ENCODE measurements at places on chromosomes 3 and 15.
A peak's percentile ranks its signal among the peaks of the same experiment; 100 is the strongest.

DNA sequence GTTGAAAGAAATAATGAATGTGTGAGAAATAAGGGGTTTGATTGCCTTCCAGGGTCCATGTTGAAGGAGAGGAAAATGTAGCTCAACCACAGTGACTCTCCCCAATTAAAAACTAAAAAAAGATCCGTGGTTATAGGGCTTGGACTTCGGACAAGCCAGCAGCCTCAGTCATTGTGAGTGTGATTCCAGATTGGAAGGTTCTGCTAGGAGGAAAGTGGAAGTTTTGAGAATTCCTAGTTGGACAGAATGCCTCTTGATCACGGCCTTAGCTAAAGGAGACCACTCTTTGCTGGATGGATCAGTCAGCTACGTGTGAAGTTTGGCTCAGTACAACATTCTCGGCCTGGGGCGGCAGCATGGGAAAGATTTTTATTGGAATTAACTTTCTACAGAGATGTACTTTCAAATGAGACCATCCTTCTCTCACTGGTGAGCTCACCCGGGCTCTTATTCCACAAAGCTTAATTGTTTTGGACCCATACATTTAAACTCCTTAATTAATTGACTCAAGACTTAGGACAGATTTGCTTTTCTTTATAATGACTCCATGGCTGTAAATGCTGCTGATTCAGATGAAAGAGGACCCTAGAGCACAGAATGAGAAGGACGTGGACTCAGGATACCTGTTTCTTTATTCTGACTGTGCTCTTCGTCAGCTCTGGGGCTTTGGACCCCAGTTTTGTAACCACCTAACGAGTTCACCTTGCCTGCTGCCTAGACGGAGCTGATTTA, 27.5 kb downstream of the FLNB start:
- no peak for DNase-seq

DNA sequence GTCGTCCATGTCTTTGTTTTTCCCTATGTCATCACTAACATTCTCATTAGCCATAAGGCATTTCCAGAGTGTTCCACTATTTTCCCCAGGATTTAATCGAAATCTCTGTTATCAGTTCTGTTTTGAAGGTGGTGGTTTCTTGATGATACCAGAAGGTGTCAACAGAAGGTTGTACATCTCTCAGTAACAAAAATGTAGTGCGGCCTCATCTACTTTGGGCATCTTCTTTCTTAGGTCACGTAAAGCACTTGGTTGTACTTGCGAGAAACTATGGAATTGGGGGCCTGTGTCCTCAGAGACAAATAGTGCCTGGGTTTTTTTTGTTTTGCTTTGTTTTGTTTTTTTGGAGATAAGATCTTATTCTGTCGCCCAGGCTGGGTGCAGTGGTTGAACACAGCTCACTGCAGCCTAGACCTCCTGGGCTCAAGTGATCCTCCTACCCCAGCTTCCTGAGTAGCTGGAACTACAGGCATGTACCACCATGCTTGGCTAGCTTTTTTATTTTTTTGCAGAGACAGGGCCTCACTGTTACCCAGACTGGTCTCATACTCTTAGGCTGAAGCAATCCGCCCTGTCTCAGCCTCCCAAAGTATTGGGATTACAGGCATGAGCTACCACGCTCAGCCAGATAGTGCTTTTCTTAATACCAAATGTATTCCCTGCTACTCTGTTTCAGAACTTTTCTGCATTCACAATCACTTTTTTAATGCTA, 61.2 kb upstream of the FURIN start:
- DNase-seq, result no peak

DNA sequence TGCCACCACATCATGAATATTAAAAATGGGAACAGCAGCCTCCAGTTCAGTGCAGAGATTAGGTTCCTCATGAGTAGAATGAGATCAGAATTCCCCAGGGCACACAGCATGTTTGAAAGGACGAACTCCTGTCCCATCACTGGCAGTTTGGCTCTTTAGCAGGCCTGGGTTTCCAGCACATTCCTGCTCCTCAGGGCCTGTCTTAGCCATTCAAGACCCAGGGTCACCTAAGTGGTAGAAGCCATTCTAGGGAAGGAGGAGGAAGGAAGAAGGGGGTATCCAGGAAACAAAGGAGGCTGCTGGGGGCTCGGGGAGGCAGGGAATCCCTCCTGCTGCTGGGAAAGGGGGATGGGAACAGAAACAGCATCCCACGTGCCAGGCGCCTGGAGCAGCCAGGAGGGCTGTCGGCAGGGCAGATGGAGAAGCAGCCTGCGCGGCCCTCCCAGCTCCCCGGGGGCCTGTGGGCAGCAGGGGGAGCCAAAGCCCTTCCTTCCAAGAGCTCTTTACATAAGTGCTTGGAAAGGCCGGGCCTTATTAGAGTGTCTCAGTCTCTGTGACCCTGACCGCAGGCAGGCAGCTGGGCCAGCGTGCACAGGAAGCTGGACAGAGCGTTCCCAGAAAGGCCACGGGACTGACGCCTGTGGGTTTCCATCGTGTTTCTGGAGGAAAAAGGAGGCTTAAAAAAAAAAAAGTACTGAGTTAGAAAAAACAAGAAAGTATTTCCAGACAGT, 24.7 kb downstream of the LOXL1 start:
- peak; percentile 51 for DNase-seq

- no peak for DNase-seq
Measured at GRCh38 chr3:5739299-5739935, 551.9 kb downstream of the EDEM1 start.

GRCh38 chr3:157423337-157423736, 13.3 kb upstream of the PTX3 start:
- DNase-seq, result no peak

DNA sequence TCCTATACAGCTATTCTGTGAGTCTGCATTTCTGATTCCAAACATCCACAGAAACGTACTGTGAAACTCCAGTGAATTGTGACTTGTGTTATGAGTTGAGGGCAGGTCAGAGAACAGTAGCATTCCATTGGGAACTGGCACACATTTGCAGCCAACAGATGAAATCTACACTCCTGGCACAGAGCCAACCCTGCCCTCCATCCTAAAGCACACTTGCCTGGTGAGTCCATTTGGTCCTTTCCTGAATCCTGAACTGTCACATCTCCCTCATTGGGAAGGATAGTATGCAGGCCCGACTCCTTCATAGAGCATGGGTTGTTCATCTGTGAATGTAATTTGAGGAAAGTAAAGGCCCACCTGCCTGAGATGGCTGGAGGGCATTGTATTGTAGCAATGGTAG, 314.3 kb upstream of the RASGRP1 start:
- DNase-seq, result no peak

DNA sequence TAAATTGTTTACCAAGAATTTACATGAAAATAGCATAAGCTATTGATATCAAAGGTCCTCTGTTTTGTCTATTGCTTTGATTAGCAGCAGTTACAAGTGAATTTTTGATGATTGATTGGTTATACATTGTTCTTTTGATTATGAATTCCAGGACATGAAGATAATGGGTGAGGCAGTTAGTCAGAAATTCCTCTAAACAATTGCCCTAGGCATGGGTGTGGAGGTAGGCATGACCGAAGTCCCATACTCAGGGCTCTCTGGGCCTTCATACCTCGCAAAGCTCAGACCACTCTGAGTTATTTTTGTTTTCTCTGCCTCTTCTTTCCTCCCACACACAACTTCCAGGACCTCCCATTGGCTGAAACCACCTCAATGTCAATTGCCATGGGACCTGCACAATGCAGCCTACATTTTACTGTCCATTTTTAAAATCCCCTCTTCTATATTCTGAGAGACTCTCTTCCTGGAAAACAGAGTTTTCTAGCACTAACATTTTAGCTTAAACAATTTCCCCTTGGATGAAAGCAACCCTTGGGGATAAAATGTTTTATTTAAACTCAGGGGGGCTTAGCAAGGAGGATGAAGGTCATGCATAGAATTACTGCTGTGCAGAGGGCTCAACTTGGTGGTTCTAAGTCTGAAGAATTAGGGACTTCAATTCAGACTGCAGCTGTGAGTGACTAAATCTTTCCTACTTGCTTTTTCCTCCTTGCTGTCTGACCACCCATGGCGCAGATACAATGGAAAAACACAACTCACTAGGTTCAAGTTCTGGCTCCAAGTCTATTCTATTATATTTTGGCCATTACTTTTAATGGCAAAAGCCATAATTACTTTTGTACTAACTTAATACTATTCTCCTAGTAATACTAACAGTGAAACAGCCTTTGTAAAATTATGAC, 594.8 kb downstream of the NTRK3 start:
- DNase-seq, result no peak

- DNase-seq, result no peak
Measured at GRCh38 chr15:70932397-70932796, 39.8 kb downstream of the LRRC49 start.
